ENCODE measurements at places on chromosomes 12 and 14.

GRCh38 chr14:61566537-61567225 lies 128.6 kb upstream of the HIF1A start:
- no peak for DNase-seq

- DNase-seq: no peak
Measured at GRCh38 chr14:105030836-105031396, 10.0 kb upstream of the CDCA4 start.

- no peak for DNase-seq
Measured at GRCh38 chr12:104567832-104568486, 111.2 kb downstream of the CHST11 start.

DNA sequence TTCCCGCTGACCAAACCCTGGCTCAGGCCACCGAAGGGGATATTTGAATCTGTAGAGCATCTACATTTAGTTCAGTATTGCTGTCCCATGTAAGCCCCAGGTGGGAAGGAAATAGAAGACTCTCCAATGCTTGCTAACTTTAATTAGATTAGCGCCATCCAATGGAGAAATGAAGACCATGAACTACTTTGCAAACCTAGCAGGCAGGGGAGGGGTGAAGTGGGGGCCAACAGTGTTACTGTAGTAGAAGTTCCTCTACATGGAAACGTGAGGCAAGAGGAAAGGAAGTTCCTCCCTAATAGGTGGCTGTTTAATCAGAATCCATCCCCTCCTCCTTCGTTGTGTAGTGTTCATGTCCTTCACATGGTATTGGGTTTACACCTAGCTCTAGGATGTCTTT lies 9.3 kb upstream of the DENND5B start:
- DNase-seq: peak; percentile 26

DNA sequence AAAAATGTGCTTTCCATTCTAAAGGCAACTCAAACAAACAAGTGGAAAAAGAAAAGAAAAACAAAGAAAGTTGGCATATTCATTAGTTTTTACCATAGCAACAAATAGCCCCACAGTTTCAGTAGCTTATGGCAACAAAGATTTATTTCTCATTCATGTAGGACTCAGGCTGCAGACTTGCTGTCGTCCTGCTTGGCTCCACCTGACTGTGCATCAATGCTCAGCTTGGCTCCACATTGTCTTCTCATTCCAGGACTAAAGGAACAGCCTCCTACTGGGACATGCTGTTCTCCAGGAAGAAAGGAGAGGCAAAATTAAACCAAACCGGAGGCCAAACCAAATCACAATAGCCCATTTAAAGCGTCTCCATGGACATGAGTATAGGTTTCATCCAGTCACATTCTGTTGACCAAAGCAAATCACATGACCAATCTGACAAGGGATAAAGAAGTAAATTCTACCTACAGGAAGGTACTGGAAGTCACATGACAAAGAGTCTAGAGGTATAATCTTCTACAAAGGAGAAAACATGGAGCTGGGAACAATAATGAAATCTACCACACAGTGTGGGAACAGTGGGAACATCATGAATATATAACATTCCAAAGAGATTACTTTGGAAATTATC lies 222.5 kb downstream of the PIK3C2G start:
- DNase-seq: no peak
